CD8-positive, alpha-beta memory T cell (primary cell): ENCODE measurements at places on chromosomes 13 and 19. TPM values are rescaled to one million over a fixed set of nuclear protein-coding genes. Genes with fewer than 3 reads are reported as not detected.

DNA sequence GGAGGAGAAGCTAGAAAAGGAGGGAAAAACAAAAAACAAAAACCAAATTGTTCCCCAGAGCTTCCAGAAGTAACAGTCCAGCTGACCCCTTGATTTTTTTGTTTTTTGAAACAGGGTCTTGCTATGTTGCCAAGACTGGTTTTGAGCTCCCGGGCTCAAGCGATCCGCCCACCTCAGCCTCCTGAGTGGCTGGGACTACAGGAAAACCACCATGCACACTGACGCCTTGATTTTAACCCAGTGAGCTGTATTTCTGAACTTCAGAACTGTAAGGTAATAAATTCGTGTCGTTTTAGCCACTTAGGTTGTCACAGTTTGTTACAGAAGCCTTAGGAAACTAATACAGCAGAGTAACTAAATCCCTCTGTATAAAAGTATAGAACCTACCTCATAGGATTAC is 1.1 kb upstream of the NEK3 start:
- DNase-seq = no peak

- no peak for DNase-seq
Observed at GRCh38 chr13:66560189-66560588, 669.9 kb downstream of the PCDH9 start.

GRCh38 chr19:18833849-18834643 is 2.3 kb downstream of the UPF1 start:
- DNase-seq = no peak

GRCh38 chr19:1774989-1775772 is 21.9 kb downstream of the ONECUT3 start:
- no peak for DNase-seq

DNA sequence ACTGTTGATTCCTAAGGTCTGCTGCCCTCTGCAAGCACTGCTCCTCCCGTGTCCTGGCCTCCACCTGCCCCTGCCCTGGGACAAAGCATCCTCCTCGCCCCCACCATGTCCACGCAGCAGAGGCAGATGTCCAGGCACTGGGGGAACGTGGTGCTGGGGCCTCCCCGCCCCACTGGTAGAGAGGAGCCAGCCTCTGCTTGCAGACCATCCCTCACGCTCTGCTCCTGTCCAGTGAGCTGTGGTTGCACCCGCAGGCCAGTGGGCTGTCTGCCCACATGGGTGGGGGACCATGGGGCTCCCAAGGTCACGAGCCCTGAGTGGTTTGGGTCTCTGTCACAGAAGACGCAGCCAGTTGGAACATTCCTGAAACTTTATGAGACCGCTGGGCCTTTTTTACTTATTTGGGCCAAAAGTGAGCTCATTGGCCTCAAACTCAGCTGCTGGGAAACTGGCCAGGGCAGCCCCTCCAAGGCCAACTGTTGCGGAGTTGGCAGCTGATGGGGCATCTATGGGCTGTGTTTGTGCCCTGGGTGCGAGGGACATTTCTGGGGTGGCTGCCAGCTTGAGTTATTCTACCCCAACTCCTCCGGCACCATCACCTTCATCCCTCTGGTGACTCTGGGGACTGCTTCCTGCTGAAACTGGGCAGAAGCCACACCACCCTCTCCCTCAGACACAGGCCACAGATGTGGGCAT is 64.8 kb upstream of the F7 start:
- DNase-seq = no peak

The KCNRG gene
- polyA plus RNA-seq = 0.44 TPM
